ENCODE measurements at places on chromosomes 5 and 9.

DNA sequence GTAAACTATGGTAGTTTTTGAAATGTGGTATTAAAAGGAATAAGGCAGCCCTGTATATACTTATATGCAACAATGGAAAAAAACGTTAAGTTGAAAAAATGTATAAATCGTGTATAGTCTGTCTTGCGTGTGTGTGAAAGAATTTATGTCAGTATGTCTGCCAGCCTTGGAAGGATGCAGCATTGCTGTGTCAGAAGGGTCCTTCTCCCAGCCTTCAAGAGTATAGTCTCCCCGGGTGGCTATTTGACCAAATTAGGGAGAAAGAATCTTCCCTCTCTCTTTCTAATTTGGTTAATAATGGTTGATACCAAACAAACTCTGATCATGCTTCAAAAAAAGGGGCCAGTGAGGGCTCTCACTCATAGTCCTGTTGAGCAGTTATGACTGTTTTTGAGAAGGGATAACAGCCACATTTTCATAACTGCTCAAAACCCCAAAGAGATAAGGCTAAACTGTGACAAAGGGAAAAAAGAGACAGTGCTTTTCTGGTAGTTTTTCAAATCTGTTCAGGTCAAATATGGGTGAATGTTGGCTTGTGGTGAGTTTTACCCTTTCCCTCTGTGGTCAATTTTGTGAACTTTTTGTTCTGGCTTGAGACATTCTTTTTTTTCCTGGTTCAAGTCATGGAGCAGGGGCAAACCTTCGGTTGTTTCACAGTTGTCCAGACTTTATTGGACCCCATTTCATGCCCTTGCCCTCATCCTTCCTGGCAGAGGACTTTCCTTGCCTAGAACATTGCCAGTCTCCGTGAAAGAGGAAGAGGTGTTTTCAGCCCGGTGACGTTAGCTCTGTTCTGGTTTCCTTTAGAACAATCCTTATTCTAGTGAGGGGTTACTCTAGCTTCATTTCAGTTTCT, 21.0 kb downstream of the SNX30 start:
- DNase-seq, result no peak

- DNase-seq, result no peak
Measured at GRCh38 chr9:690517-691111, 150.9 kb upstream of the DMRT1 start.

DNA sequence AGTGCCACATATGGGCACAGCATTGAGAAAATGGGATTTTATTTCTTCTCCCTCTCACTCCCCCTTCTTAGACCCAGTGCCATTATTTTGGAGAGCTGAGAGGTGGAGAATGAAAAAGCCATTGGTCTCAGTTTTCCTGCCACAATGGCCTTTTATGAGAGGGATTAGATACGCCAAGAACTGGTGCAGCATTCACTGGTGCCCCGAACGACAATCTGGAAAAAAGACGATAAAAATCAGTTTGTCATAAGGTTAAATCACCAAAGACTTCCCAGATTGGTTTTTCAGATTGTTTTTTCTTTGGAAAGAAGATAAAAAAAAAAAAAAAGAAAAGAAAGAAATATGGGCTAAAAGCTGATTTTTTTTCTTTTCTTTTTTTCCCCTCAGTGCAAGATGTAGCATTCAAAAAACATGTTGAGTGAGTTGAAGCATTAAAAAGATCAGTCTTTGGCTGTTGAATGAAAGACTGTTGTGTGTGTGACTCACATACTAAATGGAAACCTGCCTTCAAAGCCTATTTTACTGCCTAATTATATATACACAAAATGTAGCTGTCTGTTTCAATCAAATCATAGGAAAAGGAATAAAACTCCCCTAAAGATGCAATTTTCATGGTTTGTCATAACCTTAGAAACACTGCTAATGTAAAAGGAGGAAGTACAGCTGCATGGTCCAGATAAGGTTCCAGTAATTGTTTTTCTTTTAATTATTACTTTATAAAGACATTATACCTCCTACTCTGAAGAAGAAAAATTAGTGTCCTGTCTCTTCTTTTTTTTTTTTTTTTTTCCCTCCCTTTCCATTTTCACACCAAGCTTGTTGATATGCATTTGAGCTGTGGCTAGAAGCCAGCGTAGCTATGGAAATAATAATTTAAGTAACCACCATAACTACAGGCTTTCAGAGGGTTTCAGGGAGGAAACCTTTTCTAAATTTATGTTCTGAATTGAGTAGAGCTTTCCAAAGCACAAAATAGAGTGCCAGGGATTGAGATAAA, 27.2 kb upstream of the ZNF608 start:
- no peak for DNase-seq

GRCh38 chr5:53895091-53895683, 334.7 kb downstream of the NDUFS4 start:
- DNase-seq, result no peak

DNA sequence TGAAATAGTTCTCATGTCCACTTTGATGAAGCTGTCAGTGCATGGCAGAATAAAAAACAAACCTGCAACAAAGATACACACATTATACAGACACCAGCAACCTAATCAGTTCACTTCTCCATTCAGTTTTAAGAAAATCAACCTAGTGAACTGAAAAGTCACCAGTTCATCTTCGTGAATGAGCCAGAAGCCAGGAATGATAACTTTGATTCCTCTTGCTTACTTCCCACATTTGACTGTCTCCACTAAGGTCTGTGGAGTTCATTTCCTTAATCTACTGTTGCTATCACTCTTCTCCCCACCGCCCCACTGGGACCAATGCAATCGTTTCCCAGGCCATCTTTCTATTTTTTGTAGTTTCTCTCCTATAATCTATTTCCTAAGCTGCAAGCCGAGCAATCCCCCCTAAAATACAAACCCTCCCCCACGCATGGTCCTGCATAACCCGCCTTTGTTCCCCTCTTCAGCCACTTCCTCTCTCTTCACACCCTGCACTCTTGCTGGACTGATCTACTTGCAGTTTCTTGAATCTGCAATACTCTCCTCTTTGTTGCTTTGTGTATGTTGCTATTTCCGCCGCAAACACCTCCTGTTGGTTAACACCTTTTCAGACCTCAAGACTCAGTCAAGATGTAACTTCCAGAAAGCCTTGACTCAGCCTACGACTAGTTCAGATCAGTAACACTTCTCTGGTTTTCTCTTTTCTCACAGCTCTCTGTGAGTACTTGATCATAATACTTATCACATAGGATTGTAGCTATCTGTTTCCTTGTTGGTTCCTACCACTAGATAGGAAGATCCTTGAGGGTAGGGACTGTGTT, 16.6 kb downstream of the STOM start:
- no peak for DNase-seq

- no peak for DNase-seq
Measured at GRCh38 chr9:87216036-87216435, 268.7 kb upstream of the GAS1 start.

DNA sequence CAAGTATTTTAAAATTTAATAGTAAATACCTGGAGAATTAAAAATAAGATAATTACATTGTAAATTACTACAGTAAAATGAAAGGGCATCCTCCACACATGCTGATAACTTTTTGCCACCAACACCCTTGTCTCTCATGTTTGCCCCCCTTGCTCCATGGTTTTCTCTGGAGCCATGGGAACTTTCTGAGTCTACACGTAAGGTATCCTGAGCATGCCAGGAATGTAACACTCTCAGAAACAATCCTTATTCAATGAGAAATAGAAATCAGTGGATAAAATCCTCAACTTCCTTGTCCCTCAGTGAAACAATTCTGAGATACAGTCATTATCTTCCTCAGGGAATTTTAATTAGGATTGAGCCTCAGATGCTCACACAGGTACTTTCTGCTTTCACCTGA, 108.9 kb downstream of the IZUMO3 start:
- DNase-seq, result no peak

- no peak for DNase-seq
Measured at GRCh38 chr9:104903609-104904008, 24.3 kb downstream of the ABCA1 start.

GRCh38 chr9:135110416-135110815, 22.9 kb downstream of the OLFM1 start:
- no peak for DNase-seq

- no peak for DNase-seq
Measured at GRCh38 chr5:2836133-2836532, 84.7 kb upstream of the IRX2 start.

GRCh38 chr5:8522646-8523045, 653.7 kb downstream of the MTRR start:
- DNase-seq, result no peak

- no peak for DNase-seq
Measured at GRCh38 chr5:151077967-151078366, 2.9 kb downstream of the TNIP1 start.

DNA sequence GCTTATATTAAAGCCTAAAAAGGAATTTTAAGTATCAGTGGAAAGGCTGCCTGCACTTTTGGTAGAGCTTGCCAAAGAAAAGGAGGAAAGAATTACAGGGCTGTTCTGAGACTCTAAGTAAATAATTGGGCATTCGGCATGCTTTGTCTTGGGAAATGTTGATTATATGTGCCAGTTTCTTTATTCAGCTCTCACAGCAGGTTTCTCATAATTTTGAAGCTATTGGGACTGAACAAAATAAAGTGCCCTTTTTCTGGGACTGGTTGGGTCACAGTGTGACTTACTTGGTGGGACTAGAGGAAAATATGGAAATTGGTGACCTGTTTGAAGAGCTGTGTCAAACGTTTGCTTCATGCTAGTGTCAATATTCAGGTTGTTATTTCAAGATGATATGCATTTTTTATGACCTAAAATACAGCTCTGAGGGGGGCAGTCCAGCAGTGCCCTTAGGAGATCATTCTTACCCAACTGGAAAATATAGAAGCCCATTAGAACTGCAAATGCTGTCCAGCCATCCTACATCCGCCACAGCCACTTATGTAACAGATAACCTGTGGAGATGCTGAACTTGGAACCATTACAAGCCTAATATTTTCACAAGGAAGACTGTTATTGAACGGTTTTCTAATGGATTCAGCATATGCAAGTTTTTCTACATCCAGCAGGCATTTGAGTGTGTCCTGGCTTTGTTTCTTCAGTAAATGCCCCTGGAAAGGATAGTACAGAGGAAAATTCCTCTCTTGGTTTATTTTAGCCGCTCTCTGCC, 122.4 kb downstream of the SNCAIP start:
- no peak for DNase-seq

DNA sequence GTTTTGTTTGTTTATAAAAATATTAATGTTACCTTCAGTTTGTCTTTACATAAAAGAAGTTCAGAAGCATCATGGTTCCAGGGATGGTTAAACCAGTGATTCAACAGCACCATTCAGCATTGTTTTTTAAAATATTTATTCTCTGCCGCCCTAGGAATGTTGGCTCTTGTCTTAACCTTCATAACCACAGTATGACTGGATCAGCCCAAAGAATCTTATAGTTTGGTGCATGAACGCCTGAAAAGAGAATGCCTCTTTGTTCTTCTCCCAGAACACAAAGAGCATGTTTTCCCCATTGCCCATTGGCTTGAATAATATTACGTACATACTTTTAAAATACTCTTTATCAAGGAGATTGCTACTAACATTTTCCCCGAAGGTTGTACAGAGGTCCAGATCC, 413.4 kb downstream of the ANXA1 start:
- no peak for DNase-seq

DNA sequence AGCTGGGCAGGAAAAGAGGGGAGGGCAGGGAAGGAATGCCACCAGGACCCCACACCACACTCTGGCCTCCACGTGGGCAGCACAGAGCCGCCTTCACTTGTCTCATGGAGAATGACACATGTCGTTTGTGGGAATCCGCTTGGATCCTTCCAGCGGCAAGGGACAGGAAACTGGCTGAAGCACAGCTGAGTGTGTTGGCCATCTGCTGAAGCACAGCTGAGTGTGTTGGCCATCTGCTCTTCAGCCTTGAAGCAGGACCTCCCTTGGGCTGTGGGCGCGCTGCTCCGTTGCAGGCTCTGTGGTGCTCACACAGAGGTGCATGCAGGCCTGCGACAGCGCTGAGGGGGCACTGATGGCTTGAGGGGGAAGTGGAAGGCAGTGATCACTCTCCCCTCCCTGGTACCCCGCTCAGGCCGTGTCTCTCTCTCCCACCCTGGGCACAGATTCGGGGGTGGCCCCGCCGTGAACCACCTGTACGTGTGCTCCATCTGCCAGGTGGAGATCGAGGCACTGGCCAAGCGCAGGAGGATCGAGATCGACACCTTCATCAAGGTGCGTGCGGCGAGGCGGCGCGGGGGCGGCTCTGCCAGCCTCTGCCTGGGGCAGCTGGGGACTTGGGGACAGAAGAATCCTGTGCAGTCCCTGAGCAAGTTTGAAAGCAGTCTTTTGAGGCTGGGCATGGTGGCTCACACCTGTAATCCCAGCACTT, 40.6 kb downstream of the USP20 start:
- DNase-seq, result no peak

GRCh38 chr5:6872441-6873160, 159.4 kb downstream of the TENT4A start:
- DNase-seq, result no peak

- no peak for DNase-seq
Measured at GRCh38 chr9:14258660-14259239, 55.2 kb downstream of the NFIB start.

GRCh38 chr5:157971571-157972216, 112.7 kb upstream of the CLINT1 start:
- DNase-seq, result no peak

- DNase-seq, result no peak
Measured at GRCh38 chr5:167767795-167768194, 523.6 kb upstream of the WWC1 start.

- DNase-seq, result no peak
Measured at GRCh38 chr9:113558632-113559502, 95.3 kb downstream of the RGS3 start.

GRCh38 chr5:110517396-110517795, 209.1 kb downstream of the TMEM232 start:
- no peak for DNase-seq

- no peak for DNase-seq
Measured at GRCh38 chr9:18722882-18723281, 248.9 kb downstream of the ADAMTSL1 start.

GRCh38 chr9:18668944-18669343, 195.0 kb downstream of the ADAMTSL1 start:
- DNase-seq, result no peak

DNA sequence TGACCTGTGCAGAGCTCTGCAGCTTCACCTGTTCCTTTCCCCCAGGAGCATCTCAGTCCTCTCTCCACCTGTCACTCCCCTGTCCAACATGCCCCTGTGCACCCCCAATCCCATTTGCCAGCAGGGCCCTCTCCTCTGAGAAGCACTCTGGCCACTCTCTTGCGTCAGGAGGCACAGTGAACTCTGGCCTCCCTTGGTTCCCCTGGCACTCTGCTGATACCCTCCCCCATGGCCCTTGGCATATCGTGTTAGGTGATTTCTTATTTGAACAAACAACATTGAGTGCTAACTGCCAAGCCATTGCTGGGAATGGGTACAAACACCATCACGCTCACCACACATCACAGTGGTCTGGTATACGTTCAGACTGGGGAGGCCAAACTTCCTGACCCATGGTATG, 20.9 kb upstream of the TNIP1 start:
- no peak for DNase-seq

GRCh38 chr5:81517462-81517861, 123.5 kb upstream of the ACOT12 start:
- no peak for DNase-seq

DNA sequence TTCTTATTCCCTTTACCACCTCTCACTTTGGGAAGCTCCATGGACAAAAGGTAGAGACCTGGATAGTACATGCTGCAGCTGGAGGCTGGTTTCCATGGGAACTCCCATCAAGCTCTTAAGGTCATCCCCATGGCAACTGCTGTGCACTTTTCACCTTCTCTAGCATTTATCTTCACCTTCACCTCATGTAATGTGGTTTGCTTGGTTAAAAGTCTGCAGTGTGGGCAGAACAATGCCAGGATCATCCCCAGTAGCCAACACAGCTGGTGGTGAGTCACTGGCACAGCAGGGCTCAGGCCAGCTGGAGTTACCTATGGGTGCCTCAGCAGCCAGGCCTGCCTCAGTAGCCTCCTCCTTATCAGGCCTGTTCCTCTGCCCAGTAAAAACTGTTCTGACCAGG, 210.5 kb downstream of the GRIA1 start:
- DNase-seq, result no peak

Data from AG09309 (cell line).